Liver (tissue), 10 donors: ENCODE measurements at places on chromosomes 7 and 10.

- no peak for DNase-seq
- H3K27me3 ChIP-seq, result no peaks in the 10 kb centered on the region
- no peak overlapping the region for H3K27ac ChIP-seq
- no peak overlapping the region for H3K4me3 ChIP-seq
- H3K4me1 ChIP-seq, result no peaks in the 10 kb centered on the region
Measured at GRCh38 chr7:19327018-19327417, 181.8 kb upstream of the FERD3L start.

DNA sequence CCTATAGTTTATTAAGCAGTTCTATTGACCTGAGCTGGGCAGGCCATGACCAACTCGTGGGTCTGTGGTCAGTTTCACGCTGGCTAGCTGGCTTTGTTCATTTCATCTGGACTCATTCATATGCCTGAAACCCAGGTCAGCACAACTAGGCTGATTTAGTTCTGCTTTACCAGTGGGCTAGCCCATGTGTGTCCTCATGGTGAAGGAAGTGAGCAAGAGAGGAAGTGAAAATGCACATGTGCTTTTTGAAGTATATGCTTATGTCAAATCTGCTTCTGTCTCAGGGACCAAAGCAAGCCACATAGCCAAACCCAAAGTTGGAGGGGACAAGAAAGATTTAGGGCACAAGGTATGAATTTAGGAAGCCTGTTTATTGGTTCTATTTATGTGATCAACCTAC, 154.5 kb downstream of the RNF133 start:
- H3K27me3 ChIP-seq, result no peaks in the 10 kb centered on the region
- no peak overlapping the region for H3K27ac ChIP-seq
- H3K4me3 ChIP-seq, result no peak overlapping the region
- H3K4me1 ChIP-seq, result no peaks in the 10 kb centered on the region

- no peak overlapping the region for H3K4me3 ChIP-seq
- H3K27me3 ChIP-seq, result no peaks in the 10 kb centered on the region
- H3K27ac ChIP-seq, result no peak overlapping the region
- H3K4me1 ChIP-seq, result no peaks in the 10 kb centered on the region
- no peaks in the 10 kb centered on the region for H3K36me3 ChIP-seq
Measured at GRCh38 chr7:100407285-100408180, 21.0 kb downstream of the ZCWPW1 start.

DNA sequence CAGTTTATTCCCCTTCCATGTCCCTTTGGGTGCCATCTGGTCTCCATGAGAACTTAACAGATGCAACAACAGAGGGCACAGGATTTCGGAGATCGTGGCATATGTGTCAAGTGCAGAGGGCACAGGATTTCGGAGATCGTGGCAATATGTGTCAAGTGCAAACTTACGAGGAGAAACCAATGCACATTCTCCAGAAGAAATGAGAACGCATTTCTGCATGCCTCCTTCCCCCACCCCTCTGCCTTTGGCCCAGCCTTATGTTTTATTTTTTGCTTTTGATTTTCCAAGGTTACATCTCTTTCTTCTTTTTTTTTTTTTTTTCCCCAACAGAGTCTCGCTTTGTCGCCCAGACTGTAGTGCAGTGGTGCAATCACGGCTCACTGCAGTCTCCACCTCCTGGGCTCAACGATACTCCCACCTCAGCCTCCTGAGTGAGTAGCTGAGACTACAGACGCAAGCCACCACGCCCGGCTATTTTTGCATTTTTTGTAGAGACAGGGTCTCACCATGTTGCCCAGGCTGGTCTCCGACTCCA, 586 bp upstream of the ANKRD26 start:
- DNase-seq, result no peak
- H3K27me3 ChIP-seq, result no peaks in the 10 kb centered on the region

GRCh38 chr7:11168650-11169170, 195.0 kb downstream of the PHF14 start:
- no peaks in the 10 kb centered on the region for H3K27me3 ChIP-seq
- no peaks in the 10 kb centered on the region for H3K36me3 ChIP-seq

DNA sequence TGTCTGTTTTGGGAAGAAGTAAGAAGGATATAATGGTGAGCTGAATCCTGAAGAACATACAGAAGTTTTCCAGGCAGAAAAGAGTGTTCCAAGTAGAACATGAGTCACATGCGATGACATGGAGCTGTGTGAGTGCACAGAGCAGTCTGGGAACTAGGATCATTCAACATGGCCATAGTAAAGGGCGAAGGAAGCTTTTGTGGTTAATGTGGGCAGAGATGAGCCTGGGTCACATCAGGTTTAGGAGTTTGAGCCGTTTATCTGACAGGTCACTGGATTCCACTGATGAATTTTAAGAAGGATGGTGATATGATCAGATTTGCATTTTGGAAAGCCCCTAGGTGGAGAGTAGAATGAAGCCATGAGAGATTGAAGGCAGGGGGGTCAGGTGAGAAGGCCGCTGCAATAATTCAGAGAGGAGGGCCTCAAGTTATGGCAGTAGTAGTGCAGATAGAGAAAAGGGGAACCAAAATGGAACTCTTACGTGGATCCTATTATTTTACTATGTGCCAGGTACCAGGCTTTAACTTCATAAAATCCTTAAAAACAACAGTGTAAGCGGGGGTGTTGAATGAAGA, 171.3 kb downstream of the RNLS start:
- no peak overlapping the region for H3K4me3 ChIP-seq
- DNase-seq, result no peak
- no peak overlapping the region for H3K27ac ChIP-seq
- H3K36me3 ChIP-seq, result no peaks in the 10 kb centered on the region
- no peaks in the 10 kb centered on the region for H3K27me3 ChIP-seq

DNA sequence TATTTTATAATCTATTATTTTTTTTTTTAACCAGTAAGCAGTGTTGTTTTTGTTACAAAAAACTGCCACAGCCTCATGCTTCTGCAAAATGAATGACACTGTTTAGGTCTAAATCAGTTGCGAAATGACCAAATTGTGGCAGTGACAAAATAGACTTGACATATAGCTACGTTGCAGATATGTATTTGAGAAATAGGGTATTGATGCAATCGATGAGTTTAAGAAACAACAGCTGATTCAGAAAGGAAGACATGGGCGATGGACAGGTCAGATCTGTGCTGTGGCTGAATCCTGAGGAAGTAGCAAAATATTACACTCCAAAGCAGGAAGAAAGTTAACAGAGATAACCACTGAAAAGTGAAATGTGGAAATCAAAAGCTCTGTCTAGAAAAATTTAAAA, 89.0 kb upstream of the STEAP4 start:
- no peaks in the 10 kb centered on the region for H3K36me3 ChIP-seq
- no peaks in the 10 kb centered on the region for H3K4me1 ChIP-seq
- no peak overlapping the region for H3K27ac ChIP-seq
- no peak overlapping the region for H3K4me3 ChIP-seq

DNA sequence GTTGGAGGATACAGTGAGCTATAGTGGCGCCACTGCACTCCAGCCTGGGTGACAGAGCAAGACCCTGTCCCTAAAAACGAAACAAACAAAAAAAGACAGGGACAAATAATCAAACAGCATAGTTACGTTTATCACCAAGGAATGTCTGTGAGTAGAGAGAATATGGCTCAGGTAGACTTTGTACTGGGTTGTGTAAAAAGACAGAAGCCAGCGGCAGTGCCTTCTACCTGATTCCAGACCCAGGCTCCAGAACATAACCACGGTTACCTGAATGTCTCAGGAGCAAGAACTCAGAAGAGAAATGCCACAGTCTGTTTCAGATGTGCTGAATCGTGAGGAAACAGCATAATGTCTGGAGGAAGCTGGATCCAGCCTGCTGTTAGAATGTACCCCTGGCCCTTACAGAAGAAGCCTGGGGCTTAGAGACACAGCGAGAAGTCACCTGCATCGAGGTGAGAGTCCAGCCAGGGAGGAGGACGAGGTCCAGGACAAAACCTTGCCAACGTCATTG, 60.9 kb upstream of the KAT6B start:
- H3K4me1 ChIP-seq, result no peaks in the 10 kb centered on the region
- no peak overlapping the region for H3K27ac ChIP-seq
- H3K36me3 ChIP-seq, result no peaks in the 10 kb centered on the region
- no peak for DNase-seq
- H3K4me3 ChIP-seq, result no peak overlapping the region

- H3K36me3 ChIP-seq, result no peaks in the 10 kb centered on the region
- no peaks in the 10 kb centered on the region for H3K27me3 ChIP-seq
- H3K4me3 ChIP-seq, result no peak overlapping the region
- DNase-seq, result no peak
- no peaks in the 10 kb centered on the region for H3K4me1 ChIP-seq
- no peak overlapping the region for H3K27ac ChIP-seq
Measured at GRCh38 chr7:154592388-154592787, 410.5 kb downstream of the PAXIP1 start.

GRCh38 chr10:92203919-92204623, 86.8 kb downstream of the CPEB3 start:
- DNase-seq, result no peak
- no peaks in the 10 kb centered on the region for H3K4me1 ChIP-seq
- H3K4me3 ChIP-seq, result no peak overlapping the region
- no peak overlapping the region for H3K27ac ChIP-seq
- H3K36me3 ChIP-seq, result no peaks in the 10 kb centered on the region
- H3K27me3 ChIP-seq, result no peaks in the 10 kb centered on the region

GRCh38 chr10:69629897-69630650, at the start of gene FAM241B:
TSS of gene FAM241B (plus strand) at chr10:69630247. CDS start at chr10:69631744, 1,497 bp downstream.
- no peak within 1 kb of the TSS for H3K4me3 ChIP-seq
- no peaks in the 10 kb centered on the region for H3K36me3 ChIP-seq
- H3K27me3 ChIP-seq, result no peaks in the 10 kb centered on the region
- H3K27ac ChIP-seq, result no peak within 1 kb of the TSS
- H3K4me1 ChIP-seq, result peaks cover 11% of the 10 kb centered on the region

DNA sequence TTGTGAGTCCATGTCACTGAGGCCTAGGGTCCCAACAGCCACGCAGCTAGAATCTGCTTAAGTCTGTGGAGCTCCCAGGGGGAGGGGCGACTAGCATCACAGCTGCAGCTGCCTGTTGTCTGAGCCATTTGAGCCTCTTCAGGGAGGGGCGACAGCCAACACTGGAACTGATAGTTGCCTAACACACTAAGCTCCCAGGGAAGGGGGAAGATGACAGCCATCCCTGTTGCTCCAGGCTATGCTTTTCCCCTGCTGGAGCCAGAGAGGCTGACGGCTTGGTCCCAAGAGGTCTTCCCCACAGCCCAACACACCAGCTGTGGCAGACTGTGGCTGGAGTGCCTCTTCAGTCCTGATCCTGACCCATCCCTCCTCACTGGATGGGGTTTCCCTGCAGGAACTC, 817.5 kb downstream of the NXPH1 start:
- no peak overlapping the region for H3K4me3 ChIP-seq
- no peak for DNase-seq
- H3K27ac ChIP-seq, result no peak overlapping the region
- H3K36me3 ChIP-seq, result no peaks in the 10 kb centered on the region

- H3K27me3 ChIP-seq, result no peaks in the 10 kb centered on the region
- H3K4me3 ChIP-seq, result no peak overlapping the region
- no peak overlapping the region for H3K27ac ChIP-seq
- DNase-seq, result no peak
- peaks cover 4% of the 10 kb centered on the region for H3K4me1 ChIP-seq
- H3K36me3 ChIP-seq, result no peaks in the 10 kb centered on the region
Measured at GRCh38 chr10:53162856-53163255, 390.3 kb upstream of the MBL2 start.

DNA sequence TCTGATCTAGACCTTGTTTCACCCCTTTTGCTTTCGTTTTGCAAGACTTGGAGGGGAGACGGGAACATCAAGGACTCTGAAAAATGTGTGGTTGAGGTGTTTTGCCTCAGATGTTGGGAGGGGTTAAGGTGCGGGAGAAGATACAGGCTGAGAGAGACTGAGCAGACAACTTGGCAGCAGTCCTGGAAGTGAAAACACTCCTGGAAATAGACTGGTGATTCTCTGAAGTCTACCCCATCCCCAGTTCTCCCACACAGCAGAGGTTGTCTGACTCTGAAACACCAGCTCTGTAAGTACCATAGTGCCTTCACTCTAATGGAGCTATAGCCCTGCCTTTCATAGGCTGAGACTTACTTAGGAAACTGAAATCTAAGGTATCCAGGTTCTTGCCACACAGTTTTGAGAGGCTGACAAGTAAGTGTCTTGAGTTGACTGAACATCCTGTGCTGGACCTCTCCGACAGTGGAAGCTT, 152.5 kb downstream of the PPP1R9A start:
- no peaks in the 10 kb centered on the region for H3K4me1 ChIP-seq
- no peak overlapping the region for H3K27ac ChIP-seq
- H3K36me3 ChIP-seq, result no peaks in the 10 kb centered on the region
- no peak overlapping the region for H3K4me3 ChIP-seq
- H3K27me3 ChIP-seq, result no peaks in the 10 kb centered on the region

- H3K27me3 ChIP-seq, result no peaks in the 10 kb centered on the region
- no peaks in the 10 kb centered on the region for H3K4me1 ChIP-seq
- no peak overlapping the region for H3K27ac ChIP-seq
Measured at GRCh38 chr7:71633551-71634008, 501.6 kb downstream of the GALNT17 start.

GRCh38 chr10:132109341-132110110, 43.8 kb downstream of the JAKMIP3 start:
- no peak overlapping the region for H3K27ac ChIP-seq
- H3K4me3 ChIP-seq, result no peak overlapping the region
- H3K4me1 ChIP-seq, result no peaks in the 10 kb centered on the region

- no peak for DNase-seq
- no peak overlapping the region for H3K4me3 ChIP-seq
- no peak overlapping the region for H3K27ac ChIP-seq
- no peaks in the 10 kb centered on the region for H3K4me1 ChIP-seq
- no peaks in the 10 kb centered on the region for H3K27me3 ChIP-seq
Measured at GRCh38 chr7:132906193-132906835, 175.6 kb downstream of the CHCHD3 start.

DNA sequence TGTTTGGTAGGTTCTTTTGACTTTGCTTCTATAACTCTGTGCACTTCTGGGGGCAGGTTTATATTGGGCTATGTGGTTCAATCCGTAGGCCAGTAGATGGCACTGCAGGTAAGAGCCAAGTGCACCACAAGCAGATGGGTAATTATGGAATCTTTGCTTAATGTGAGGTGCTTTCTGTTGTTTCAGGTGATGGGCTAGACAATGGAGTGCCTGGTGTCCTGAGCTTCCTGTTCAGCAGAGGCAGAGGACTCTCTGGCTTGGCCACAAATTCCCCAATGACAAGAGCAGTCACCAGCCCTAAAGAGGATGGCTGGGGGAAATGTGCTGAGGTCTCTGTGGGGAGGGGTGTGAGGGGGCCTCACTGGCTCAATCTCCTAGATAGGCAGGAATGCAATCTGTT, 455.0 kb downstream of the CCSER2 start:
- no peak for DNase-seq
- no peak overlapping the region for H3K4me3 ChIP-seq
- H3K27ac ChIP-seq, result no peak overlapping the region

- DNase-seq, result no peak
- H3K4me3 ChIP-seq, result peak overlapping the region; percentile 88
- peak overlapping the region; percentile 92 for H3K27ac ChIP-seq
- peaks cover 17% of the 10 kb centered on the region for H3K4me1 ChIP-seq
Measured at GRCh38 chr7:56051053-56051338, 248 bp downstream of the PSPH start.

- no peaks in the 10 kb centered on the region for H3K27me3 ChIP-seq
- no peaks in the 10 kb centered on the region for H3K4me1 ChIP-seq
- DNase-seq, result no peak
- no peaks in the 10 kb centered on the region for H3K36me3 ChIP-seq
- no peak overlapping the region for H3K4me3 ChIP-seq
Measured at GRCh38 chr10:6885284-6885683, 305.2 kb upstream of the PRKCQ start.

GRCh38 chr10:34759161-34759836, 55.8 kb downstream of the PARD3 start:
- H3K4me1 ChIP-seq, result peaks cover 7% of the 10 kb centered on the region
- H3K27ac ChIP-seq, result no peak overlapping the region
- H3K4me3 ChIP-seq, result no peak overlapping the region

GRCh38 chr7:67595431-67596180, 599.0 kb downstream of the TYW1 start:
- H3K27me3 ChIP-seq, result no peaks in the 10 kb centered on the region
- no peaks in the 10 kb centered on the region for H3K4me1 ChIP-seq
- no peak for DNase-seq
- H3K36me3 ChIP-seq, result no peaks in the 10 kb centered on the region
